ENCODE measurements at places on chromosomes 7 and 10. TPM values are rescaled to one million over a fixed set of nuclear protein-coding genes. Genes with fewer than 3 reads are reported as not detected.

DNA sequence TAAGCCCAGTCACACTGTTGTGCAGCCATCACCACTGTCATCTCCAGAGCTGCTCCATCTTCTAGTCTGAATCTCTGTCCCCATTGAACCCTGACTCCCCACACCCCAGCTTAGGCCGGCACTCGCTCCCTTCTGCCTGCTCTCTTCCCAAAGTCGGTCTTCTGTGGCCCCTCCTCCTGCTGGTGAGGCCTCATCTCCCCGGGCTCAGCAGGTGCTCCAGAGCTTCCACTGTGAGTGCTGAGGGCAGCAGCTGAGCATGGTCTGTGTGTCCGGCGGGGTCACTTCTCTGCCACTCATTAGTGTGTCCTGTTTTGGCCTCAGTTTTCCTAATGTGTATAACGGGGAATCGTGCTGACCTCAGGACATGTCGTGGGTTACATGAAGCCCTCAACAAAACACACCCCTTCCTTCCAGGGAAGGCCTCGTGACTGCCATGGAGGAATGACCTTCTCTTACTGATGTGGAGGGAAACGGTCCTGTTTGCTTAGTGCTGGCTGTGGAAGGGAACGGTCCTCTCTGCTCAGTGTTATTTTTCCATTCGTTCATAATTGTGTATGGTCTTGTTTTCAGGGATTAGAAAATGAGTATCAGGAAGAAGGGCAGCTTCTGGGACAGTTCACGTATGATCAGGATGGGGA is 4.3 kb upstream of the GET4 start:
- no peak for DNase-seq

DNA sequence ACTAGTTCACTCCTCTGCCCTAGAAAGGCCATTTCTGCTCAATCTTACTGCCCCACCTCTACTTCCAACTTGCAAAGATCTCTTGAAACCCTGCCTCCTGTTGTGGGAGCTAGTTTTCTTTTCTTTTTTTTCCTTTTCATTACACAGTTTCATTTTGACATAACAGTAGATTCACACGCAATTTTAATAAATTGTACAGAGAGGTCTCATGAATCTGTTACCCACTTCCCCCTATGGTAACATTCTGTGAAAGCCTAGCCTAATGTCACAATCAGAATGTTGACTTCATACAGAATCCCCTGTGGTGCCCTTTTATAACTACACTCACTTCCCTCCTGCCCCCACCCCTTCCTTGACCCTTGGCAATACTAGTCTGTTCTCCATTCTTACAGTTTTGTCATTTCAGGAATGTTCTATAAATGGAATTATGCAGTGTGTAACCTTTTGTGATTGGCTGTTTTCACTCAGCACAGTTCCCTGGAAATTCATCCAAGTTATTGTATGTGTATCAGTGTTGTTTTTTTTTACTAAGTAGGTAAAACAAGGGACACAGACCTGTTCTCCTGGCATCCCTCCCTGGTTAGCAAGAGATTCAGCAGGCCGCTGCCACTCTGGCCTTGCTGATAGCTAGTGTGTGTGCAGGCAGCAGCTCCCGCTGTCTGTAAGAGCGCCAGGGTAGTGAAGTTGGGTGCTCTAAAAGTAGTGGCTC is 21.5 kb downstream of the CHST3 start:
- peak; percentile 73 for DNase-seq

DNA sequence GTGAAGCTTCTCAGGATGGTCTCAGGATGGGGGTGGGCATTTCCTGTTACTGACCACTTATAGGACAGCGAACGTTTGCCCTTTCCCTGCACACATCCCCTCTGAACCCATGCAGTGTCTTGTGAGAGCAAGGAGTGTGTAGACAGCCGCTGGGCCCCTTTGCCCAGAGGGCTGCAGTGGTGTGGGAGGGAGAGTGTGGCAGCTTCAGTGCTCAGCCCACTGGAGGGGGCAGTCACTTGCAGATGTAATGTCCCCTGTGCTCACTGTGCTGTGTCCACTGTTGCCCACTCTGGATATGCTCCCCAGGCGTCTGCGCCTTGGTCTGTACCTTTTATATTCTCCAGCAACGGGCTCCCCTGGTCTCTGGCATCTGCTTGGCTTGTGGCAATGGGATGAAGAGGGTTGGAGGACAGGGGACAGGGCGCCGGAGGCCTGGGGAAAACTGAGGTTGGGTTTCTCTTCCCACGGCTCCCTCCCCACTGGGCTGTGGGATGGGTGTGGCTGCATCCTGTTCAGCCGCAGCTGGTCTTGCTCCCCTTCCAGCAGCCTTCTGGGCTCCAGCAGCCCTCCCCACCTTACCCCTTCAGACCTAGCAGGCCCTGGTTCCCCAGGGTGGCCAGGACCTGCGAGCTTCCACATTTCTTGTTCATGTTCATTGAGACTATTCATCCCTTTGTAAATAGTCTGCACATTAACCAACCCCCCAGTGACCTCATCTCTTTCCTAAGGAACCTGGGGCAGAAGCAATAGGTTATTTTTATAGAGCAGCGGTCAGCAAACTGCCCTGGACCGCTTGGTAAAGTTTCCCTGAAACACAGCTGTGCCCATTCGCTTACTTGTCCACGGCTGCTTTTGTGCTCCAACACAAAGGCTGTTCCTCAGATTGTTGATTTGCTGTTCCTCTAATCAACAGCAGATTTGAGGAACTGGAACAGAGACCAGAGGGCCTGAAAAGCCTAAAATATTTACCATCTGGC is 6.1 kb downstream of the ZNF789 start:
- DNase-seq: no peak

- no peak for DNase-seq
These were observed 105.3 kb upstream of the TPK1 start for GRCh38 chr7:144941127-144941526.

GRCh38 chr7:112411186-112411795 is 39.0 kb upstream of the IFRD1 start:
- DNase-seq: no peak

DNA sequence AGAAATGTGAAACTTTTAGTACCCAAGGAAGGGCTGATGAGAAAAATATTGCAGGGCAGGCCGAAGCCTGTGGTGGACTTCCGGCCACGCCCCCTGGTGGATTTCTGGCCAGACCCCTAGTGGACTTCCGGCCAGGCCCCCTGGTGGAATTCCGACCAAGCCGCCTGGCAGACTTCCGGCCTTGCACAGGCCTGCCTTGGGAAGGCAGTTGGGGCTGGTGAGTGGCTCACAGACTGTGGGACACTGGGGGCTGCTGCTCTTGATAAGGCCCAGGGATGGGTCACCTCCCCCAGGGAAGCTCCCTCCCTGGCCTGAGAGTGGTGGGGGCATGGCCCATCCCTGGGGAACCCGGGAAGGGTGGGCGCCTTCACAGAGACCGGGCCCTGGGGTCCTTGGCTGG is 116.4 kb upstream of the MKI67 start:
- no peak for DNase-seq

GRCh38 chr7:35565927-35566326 is 129.0 kb downstream of the HERPUD2 start:
- DNase-seq: no peak

DNA sequence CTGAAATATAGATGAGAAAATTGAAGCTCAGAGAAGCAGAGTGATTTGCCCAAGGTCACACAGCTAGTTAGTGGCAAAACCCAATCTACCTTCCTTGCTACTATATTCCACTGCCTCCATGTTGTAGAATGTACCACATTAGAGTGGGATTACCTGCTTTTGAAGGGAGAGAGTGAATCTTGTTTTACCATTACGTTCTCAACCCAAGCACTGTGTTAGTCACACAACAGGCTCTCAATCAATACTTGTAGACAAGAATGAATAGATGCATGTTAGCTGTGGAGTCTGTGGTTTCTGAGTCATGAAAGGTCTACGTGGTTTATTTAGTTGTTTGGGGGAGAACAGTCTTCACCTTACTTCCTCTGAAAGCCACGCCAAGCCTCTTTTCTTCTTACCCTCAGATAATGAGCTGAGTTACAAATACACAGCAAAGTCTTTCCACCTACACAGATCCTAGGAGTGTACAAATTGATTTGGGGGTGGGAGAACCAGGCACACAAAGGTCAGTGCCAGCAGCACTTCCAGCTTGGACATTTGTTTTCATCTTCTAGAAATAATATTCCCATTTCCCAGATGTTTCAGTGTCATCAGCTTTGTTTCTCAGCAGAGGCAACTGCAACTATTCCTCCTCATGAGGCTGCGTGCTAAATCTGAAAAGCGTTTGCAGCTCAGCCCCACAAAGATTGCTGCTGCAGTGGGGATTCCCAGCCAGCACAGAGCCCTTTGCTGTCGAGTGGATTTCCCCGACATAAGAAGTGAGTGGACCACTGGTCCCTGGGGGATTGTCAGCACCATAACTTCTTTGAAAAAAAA is 71.5 kb upstream of the ADO start:
- DNase-seq: peak; percentile 94

DNA sequence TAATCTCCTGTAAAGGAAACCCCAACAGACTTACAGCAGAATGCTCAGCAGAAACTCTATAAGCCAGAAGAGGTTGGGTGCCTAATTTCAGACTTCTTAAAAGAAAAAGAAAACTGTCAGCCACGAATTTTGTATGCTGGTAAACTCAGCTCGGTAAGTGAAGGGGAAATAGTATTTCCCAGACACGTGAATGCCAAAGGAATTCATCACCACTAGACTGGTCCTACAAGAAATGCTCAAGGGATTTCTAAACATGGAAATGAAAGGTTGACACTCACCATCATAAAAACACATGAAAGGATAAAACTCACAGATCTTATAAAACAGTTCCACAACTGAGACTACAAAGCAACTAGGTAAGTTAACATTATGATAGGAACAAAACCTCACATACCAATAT is 68.6 kb downstream of the GLCCI1 start:
- no peak for DNase-seq

GRCh38 chr10:79242620-79243152 is 104.6 kb upstream of the PPIF start:
- DNase-seq: no peak

DNA sequence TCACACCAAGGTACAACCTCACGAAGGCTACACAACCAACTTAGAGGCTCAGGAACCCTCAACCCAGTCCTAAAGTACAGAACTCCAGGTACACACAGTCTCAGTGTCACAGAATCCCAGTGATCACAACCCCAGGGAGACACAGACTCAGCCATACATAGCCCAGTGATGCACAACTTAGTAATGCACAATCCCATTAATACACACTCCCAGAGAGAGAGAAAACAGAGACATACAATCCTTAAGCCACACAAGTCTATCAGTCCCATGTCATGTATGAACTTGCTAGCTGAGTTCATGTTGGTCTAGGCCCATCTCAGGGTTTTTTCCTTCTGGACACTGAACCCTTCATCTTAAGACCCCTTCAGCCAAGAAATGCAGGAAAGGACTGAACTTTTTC is 4.6 kb downstream of the KCNIP2 start:
- DNase-seq: no peak

ITPRID1 gene
- not detected for total RNA-seq

RNF32 gene
- total RNA-seq: 3.2 TPM
